Progenitor cell of endocrine pancreas (in vitro differentiated cells): ENCODE measurements at places on chromosomes 4 and X. TPM values are rescaled to one million over a fixed set of nuclear protein-coding genes. Genes with fewer than 3 reads are reported as not detected.

FAM53A gene
- total RNA-seq = 2.4 and 3.0 TPM in 2 replicates

CFAP47 gene
- 1.5 and 1.7 TPM in 2 replicates for total RNA-seq

HPGDS gene
- not detected in 2 replicates for total RNA-seq

GAGE12D gene
- total RNA-seq = not detected in 2 replicates

NPY2R gene
- not detected in 2 replicates for total RNA-seq

DNA sequence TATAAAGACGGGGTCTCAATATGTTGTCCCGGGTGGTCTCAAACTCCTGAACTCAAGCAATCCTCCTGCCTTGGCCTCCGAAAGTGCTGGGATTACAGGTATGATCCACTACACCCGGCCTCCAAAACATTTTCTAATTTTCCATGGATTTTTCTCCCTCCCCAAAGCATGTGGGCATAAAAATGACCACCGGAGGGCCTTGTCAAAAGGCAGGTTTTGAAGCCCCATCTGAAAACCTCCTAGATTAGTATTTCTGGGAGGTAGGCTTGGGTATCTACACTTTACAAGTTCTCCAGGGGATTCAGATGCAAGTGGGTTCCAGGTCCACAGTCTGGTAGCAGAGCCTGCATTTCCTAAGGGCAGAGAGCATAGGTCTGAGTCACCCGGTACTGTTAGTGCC, 1.4 kb upstream of the GPR173 start:
- no peak for DNase-seq
